NCI-H146 (cell line): ENCODE measurements at places on chromosomes 1 and 21.

- no peak for DNase-seq
Observed at GRCh38 chr1:44792736-44793502, 4.9 kb upstream of the BEST4 start.

GRCh38 chr21:33890187-33890586 lies 25.4 kb downstream of the ATP5PO start:
- no peak for DNase-seq

DNA sequence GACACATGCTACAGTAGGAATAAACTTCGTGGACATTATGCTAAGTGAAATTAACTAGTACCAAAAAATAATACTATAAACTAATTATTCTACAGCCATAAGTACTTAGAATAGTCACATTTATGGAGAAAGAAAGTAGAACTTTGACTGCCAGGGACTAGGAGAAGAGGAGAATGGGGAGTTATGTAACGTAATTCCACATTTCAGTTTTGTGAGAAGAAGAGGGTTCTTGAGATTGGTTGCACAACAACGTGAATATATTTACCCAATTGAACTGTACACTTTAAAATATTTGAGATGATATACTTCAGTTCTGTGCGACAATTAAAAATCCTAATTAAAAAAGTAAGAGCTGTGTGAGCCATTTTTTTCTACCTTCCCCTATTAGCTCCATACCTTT lies 1412.9 kb downstream of the PLA2G4A start:
- DNase-seq: no peak

DNA sequence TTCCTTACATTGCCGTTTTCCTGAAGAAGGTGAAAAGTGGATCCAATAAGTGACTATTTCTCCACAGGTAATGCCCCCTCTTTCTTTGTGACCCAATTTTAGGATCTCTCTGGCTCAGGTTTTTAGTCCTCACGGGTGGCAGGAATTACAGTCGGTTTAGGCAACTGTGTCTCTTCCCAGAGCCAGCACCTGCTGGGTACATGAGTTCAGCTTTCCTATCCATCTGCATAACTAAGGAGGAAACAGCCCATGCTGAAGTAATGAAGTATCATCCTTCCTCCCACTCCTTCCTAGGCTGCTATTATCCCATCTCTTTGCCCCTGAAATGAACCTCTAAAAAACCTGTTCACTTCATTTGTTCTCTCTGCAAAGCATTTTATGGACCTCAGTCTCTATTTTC lies 544.6 kb downstream of the NEGR1 start:
- DNase-seq: no peak

DNA sequence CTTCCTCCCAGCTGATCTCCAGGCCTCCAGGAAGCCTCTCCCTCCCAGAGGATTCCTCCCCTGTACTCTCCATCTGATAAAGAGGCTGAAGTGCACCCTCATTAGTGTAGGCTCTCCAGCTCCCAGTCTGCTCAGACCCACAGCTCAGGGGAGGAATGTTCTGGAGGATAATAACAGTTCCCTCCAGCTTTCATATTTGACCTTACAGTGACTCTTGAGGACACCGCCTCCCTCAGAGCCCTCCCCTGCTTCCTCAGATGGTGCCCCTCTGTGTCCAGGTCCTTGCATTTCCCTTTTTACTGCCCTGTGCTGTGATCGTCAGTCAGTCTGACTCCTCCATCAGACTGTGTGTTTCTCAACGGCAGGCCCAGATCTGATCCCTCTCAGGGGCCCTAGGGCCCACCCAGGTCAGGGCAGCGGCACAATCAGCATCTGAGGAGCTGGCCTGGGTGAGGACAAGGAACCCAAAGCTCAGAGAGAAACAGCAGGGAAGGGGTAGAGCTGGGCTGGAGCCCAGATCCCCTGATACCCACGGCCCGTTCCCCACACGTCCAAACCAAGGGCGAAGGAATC lies 1.1 kb upstream of the SHISAL2A start:
- no peak for DNase-seq

- DNase-seq: no peak
Observed at GRCh38 chr1:181094416-181095212, 6.1 kb downstream of the IER5 start.
